ENCODE measurements at places on chromosomes 4 and X.

GRCh38 chr4:21947791-21948346 is 703 bp downstream of the KCNIP4 start:
- DNase-seq = no peak

GRCh38 chrX:65537229-65537628 is 2.6 kb upstream of the LAS1L start:
- no peak for DNase-seq

- no peak for DNase-seq
Observed at GRCh38 chr4:57499786-57500185, 389.6 kb upstream of the IGFBP7 start.

- peak; percentile 59 for DNase-seq
Observed at GRCh38 chrX:153981771-153982533, 9.4 kb downstream of the TMEM187 start.

DNA sequence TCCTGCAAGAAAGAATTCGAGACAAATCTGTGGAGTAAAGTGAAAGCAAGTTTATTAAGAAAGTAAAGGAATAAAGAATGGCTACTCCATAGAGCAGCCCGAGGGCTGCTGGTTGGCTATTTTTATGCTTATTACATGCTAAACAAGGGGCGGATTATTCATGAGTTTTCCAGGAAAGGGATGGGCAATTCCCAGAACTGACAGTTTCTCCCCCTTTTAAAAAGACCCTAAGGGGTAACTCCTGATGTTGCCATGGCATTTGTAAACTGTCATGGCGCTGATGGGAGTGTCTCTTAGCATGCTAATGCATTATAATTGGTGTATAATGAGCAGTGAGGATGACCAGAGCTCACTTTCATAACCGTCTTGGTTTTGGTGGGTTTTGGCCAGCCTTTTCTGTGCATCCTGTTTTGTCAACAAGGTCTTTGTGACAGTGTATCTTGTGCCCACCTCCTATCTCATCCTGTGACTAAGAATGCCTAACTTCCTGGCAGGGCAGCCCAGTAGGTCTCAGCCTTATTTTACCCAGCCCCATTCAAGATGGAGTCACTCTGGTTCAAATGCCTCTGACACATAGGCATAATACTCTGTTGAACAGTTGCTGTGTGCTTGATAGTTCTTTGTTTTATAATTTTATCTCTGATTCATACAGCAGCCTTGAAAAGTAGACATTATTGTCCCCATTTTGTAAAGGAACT is 25.8 kb downstream of the GAB1 start:
- DNase-seq = no peak

- peak; percentile 33 for DNase-seq
Observed at GRCh38 chr4:186725469-186726425, 2.1 kb upstream of the FAT1 start.

All from hematopoietic multipotent progenitor cell treated with erythropoietin and hydrocortisone succinate and interleukin-3 and kit ligand, for 8 days (in vitro differentiated cells).